A549 treated with CpdA at 1 μM for 4 hours (cell line): ENCODE measurements at places on chromosomes 11 and 22. TPM values are rescaled to one million over a fixed set of nuclear protein-coding genes. Genes with fewer than 3 reads are reported as not detected.

The PTPN5 gene
- 0.02 TPM in 1 of 5 replicates, not detected in the others for total RNA-seq

The GPHA2 gene
- not detected in 5 replicates for total RNA-seq

The POU2AF1 gene
- total RNA-seq = not detected in 5 replicates

The PGA5 gene
- total RNA-seq = not detected in 5 replicates

The SULT4A1 gene
- not detected in 5 replicates for total RNA-seq

The OR6M1 gene
- total RNA-seq = not detected in 5 replicates

The NEFH gene
- total RNA-seq = 0.09 to 0.15 TPM (median 0.11 TPM) in 5 replicates

The TIRAP gene
- total RNA-seq = 5.7 to 7.3 TPM (median 6.7 TPM) in 5 replicates

The HOATZ gene
- not detected in 5 replicates for total RNA-seq

The FGF3 gene
- total RNA-seq = not detected in 5 replicates

The LMO1 gene
- 1.3 to 2.9 TPM (median 2.5 TPM) in 5 replicates for total RNA-seq

The YPEL1 gene
- total RNA-seq = 0.09 to 0.67 TPM (median 0.22 TPM) in 5 replicates

The MGAT3 gene
- 0.30 to 0.42 TPM (median 0.35 TPM) in 5 replicates for total RNA-seq

The LARGE2 gene
- 1.4 to 3.1 TPM (median 2.9 TPM) in 5 replicates for total RNA-seq

The GNB1L gene
- 12.6 to 17.8 TPM (median 16.8 TPM) in 5 replicates for total RNA-seq

The MRGPRF gene
- total RNA-seq = 0.07 to 0.10 TPM (median 0.08 TPM) in 4 of 5 replicates, not detected in the other

The DMC1 gene
- 2.9 to 10.9 TPM (median 3.2 TPM) in 5 replicates for total RNA-seq

The MS4A7 gene
- total RNA-seq = not detected in 5 replicates

The SLC35E4 gene
- total RNA-seq = 5.2 to 7.6 TPM (median 6.4 TPM) in 5 replicates

The LRRC74B gene
- total RNA-seq = 0.03 TPM in 1 of 5 replicates, not detected in the others
